ENCODE measurements at places on chromosomes 12 and 14. TPM values are rescaled to one million over a fixed set of nuclear protein-coding genes. Genes with fewer than 3 reads are reported as not detected.

Gene KCNC2
- not detected for total RNA-seq

Gene PGF
- total RNA-seq = 0.56 TPM

Gene NANOG
- not detected for total RNA-seq

Gene KRT75
- not detected for total RNA-seq

Gene TRPV4
- total RNA-seq = not detected

Gene KRT83
- not detected for total RNA-seq

DNA sequence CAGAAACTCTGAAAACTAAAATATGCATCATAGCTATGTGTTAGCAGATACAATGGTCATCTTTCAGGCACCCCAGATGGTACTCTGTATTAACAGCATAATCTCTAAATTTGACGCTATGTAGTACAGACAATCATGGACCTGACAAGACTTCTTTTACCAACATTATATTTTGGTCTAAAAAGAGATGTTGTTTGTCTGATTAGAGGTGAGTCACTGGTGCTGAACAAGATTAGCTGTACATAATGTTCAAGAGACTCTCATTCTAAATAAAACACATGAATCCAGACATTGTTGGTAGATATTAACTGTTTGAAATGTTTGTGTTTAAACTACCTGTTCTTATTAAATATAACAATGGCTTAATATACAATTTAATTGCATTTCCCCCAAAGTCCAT, 146.4 kb upstream of the LMNTD1 start:
- DNase-seq = no peak
- H3K4me1 ChIP-seq = no peaks in the 10 kb centered on the region
- no peaks in the 10 kb centered on the region for H3K36me3 ChIP-seq
- H3K27me3 ChIP-seq = peaks cover 5% of the 10 kb centered on the region
- no peak overlapping the region for H3K4me3 ChIP-seq

DNA sequence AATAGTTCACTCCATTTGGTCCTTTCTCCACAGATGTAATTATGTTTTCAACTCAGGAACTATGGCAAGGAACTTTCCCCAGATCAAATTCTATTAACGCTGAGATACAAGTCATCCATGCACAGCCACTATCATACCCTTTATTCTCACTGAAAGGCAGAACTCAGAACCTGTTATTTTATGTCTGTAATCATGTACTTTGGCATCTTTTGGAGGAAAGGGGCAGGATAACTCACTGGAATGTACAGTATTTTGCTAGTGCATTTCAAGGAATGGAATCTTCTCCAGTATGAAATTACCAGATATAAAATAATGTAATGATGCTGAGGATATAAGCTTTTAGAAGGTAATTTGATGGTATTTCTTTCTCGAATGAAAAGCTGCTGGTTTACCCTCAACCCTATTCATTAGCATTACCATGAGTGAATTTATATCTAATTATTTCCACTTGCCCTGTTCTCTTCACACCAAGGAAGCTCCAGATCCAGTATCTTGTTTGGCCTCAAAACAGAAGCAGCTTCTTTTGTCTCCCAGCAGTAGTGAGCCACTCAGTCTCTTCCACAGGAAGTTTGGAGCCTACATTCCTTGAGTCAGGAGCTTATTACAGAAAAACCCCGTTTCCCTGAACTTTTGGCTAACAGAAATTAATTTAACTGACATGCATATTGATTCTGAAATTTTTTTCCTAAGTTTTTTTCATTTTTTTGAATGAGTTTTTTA, 10.0 kb upstream of the AMHR2 start:
- peak overlapping the region; percentile 18 for H3K4me3 ChIP-seq
- H3K27me3 ChIP-seq = no peaks in the 10 kb centered on the region
- peaks cover 23% of the 10 kb centered on the region for H3K4me1 ChIP-seq
- no peak for DNase-seq

- DNase-seq = no peak
- no peak overlapping the region for H3K27ac ChIP-seq
- peaks cover 10% of the 10 kb centered on the region for H3K27me3 ChIP-seq
- H3K36me3 ChIP-seq = no peaks in the 10 kb centered on the region
- peaks cover 16% of the 10 kb centered on the region for H3K4me1 ChIP-seq
- H3K4me3 ChIP-seq = no peak overlapping the region
Observed at GRCh38 chr14:104678901-104679705, 10.3 kb upstream of the INF2 start.

DNA sequence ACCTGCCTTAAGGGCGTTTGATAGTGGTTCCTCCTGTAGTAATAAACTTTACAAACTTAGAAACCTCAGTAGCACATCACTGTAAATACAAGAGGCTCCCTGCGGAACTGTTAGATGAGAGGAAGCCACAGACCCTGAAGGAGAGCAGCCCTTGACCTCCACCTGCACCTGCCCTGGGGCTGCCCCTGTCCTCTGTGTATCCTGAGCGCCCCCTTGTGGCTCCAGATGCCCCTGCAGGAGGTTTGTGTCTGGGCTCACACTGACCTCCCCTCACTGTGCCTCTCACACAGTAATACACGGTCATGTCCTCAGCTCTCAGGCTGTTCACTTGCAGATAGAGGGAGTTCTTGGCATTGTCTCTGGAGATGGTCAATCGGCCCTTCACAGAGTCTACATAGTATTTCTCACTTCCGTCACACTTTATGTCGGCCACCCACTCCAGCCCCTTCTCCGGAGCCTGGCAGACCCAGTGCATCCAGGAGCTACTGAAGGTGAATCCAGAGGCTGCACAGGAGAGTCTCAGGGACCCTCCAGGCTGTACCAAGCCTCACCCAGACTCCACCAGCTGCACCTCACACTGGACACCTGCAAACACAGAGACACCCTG, 1059.8 kb downstream of the TMEM121 start:
- peaks cover 46% of the 10 kb centered on the region for H3K27me3 ChIP-seq
- H3K27ac ChIP-seq = no peak overlapping the region
- no peak overlapping the region for H3K4me3 ChIP-seq

GRCh38 chr12:57001448-57001906, 4.9 kb downstream of the ZBTB39 start:
- no peak overlapping the region for H3K27ac ChIP-seq
- H3K4me3 ChIP-seq = no peak overlapping the region
- H3K27me3 ChIP-seq = no peaks in the 10 kb centered on the region

DNA sequence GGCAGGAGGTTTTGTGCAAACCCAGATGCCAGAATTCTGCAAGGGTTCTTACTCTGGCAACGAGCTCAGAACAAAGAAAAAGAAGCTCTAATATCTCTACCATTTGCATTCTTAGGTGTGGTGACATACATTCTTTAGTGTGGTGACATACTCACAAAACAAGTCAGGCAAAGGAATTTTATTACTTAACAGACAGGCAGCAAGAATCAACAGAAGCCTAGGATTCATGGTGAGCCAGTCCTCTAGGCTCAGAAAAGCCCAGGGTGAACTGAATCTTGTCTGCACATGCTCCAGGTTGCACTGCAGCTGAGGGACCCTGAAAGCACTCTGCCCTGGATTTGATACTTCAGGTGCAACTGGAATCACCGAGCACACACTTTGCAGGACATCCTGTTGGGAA, 122.4 kb upstream of the PTPRQ start:
- no peak for DNase-seq
- no peaks in the 10 kb centered on the region for H3K27me3 ChIP-seq
- no peaks in the 10 kb centered on the region for H3K36me3 ChIP-seq
- no peaks in the 10 kb centered on the region for H3K4me1 ChIP-seq
- H3K27ac ChIP-seq = no peak overlapping the region

- H3K36me3 ChIP-seq = no peaks in the 10 kb centered on the region
- DNase-seq = no peak
- no peaks in the 10 kb centered on the region for H3K27me3 ChIP-seq
- H3K27ac ChIP-seq = no peak overlapping the region
- no peak overlapping the region for H3K4me3 ChIP-seq
Observed at GRCh38 chr12:116370886-116371580, 93.5 kb upstream of the MED13L start.

- DNase-seq = peak; percentile 55
- H3K27me3 ChIP-seq = peaks cover 12% of the 10 kb centered on the region
- H3K36me3 ChIP-seq = no peaks in the 10 kb centered on the region
- no peak overlapping the region for H3K4me3 ChIP-seq
- no peak overlapping the region for H3K27ac ChIP-seq
Observed at GRCh38 chr14:75223664-75224154, 47.3 kb upstream of the TMED10 start.

DNA sequence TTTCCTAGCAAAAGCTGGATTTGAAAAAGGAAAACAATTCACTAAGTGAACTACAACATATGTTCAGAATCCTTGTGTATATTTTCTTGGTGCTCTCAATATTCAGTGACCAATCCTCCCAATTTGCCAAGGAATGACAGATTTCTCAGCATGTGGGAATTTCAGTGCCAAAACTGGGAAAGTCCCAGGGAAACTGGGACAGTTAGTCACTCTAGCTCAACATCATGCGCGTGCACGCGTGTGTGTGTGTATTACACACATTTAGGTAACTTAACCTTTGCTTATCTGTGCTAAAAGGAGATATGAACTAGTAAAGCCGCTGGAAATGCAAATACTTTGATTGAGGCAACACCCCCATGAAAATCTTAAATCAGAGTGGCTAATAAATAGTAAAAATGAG, 26.1 kb upstream of the SLC6A13 start:
- DNase-seq = no peak
- H3K27ac ChIP-seq = no peak overlapping the region
- H3K4me3 ChIP-seq = no peak overlapping the region
- no peaks in the 10 kb centered on the region for H3K27me3 ChIP-seq

DNA sequence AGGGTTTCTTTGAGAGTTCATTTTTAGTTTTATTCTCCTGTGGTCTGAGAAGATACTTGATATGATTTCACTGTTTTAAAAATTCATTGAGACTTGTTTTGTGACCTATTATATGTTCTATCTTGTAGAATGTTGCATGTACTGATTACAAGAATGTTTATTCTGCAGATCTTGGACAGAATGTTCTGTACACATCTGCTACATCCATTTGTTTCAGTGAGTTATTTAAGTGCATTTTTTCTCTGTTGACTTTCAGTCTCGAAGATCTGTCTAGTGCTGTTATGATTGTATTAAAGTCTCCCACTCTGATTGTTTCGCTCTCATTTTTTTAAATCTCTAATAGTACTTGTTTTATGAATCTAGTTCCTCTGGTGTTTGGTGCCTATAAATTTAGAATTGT, 1319.8 kb downstream of the TMEM121 start:
- no peaks in the 10 kb centered on the region for H3K36me3 ChIP-seq
- no peak overlapping the region for H3K4me3 ChIP-seq
- no peak overlapping the region for H3K27ac ChIP-seq
- peaks cover 40% of the 10 kb centered on the region for H3K27me3 ChIP-seq
- no peak for DNase-seq

DNA sequence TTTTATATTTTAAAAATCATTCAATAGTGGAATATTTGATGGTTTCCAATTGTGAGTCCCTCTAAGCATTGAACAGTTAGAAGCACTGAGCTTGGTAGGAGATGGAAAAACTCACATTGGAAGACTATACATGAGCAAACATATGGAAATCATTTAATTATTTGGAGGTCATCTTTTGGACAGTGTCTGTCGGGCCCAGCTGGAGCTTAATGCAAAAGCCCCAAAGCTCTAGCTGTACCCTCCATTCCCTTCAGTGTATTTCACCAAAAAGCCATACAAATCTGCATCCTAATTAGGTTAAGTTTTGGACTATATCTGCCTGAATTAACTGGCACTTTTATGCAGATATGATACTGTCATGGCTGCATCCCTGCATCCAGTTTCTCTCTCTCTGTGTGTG, 365.7 kb downstream of the FLRT2 start:
- H3K27ac ChIP-seq = no peak overlapping the region
- no peaks in the 10 kb centered on the region for H3K36me3 ChIP-seq
- no peak for DNase-seq
- H3K4me3 ChIP-seq = no peak overlapping the region

- no peak overlapping the region for H3K27ac ChIP-seq
- H3K27me3 ChIP-seq = no peaks in the 10 kb centered on the region
- peaks cover 4% of the 10 kb centered on the region for H3K4me1 ChIP-seq
Observed at GRCh38 chr12:92007787-92008186, 137.9 kb downstream of the BTG1 start.

GRCh38 chr14:51318813-51319597, 79.0 kb downstream of the TMX1 start:
- no peak overlapping the region for H3K27ac ChIP-seq
- H3K36me3 ChIP-seq = no peaks in the 10 kb centered on the region
- peaks cover 2% of the 10 kb centered on the region for H3K4me1 ChIP-seq
- H3K4me3 ChIP-seq = no peak overlapping the region

DNA sequence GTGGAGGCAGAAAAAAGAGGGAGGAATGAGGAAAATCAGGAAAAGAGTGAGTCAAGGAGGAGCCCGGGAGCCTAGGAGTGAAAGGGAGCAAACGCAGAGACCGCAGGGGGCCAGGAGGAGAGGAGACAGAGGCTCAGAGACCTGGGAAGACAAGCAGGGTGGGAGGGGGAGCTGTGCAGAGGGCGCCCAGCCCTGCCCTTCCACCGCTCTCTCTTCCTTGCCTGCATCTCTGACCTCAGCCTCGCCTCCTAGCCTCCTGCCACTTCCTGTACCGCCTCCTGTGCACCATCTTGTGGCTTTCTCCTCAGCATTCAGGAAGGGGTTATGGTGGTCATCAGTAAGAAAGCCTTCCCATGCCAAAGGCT, 1.3 kb downstream of the CLSTN3 start:
- peaks cover 32% of the 10 kb centered on the region for H3K36me3 ChIP-seq
- DNase-seq = peak; percentile 88
- peaks cover 38% of the 10 kb centered on the region for H3K4me1 ChIP-seq
- no peaks in the 10 kb centered on the region for H3K27me3 ChIP-seq
- peak overlapping the region; percentile 87 for H3K27ac ChIP-seq
- peak overlapping the region; percentile 95 for H3K4me3 ChIP-seq

GRCh38 chr14:70254476-70254961, 65.8 kb upstream of the SLC8A3 start:
- no peak for DNase-seq
- H3K27ac ChIP-seq = no peak overlapping the region
- peaks cover 4% of the 10 kb centered on the region for H3K4me1 ChIP-seq
- peaks cover 63% of the 10 kb centered on the region for H3K27me3 ChIP-seq
- H3K36me3 ChIP-seq = no peaks in the 10 kb centered on the region

GRCh38 chr14:92198804-92199203, 77.0 kb downstream of the CPSF2 start:
- H3K36me3 ChIP-seq = no peaks in the 10 kb centered on the region
- H3K4me1 ChIP-seq = no peaks in the 10 kb centered on the region
- H3K4me3 ChIP-seq = no peak overlapping the region
- H3K27me3 ChIP-seq = peaks cover 32% of the 10 kb centered on the region
- no peak for DNase-seq

- H3K27ac ChIP-seq = no peak overlapping the region
- peaks cover 2% of the 10 kb centered on the region for H3K36me3 ChIP-seq
- peaks cover 4% of the 10 kb centered on the region for H3K4me1 ChIP-seq
- H3K4me3 ChIP-seq = no peak overlapping the region
Observed at GRCh38 chr12:22459838-22460490, 84.4 kb downstream of the C2CD5 start.
